ENCODE measurements at places on chromosomes 11 and 22.

- no peaks in the 10 kb centered on the region for H3K27me3 ChIP-seq
- peaks cover 1% of the 10 kb centered on the region for H3K36me3 ChIP-seq
- peak overlapping the region; percentile 28 for H3K27ac ChIP-seq
- no peak for DNase-seq
- peak overlapping the region; percentile 83 for H3K4me3 ChIP-seq
These were observed 860 bp downstream of the PRMT3 start for GRCh38 chr11:20388096-20389055.

GRCh38 chr11:117483372-117483771 is 155.7 kb downstream of the CEP164 start:
- H3K4me3 ChIP-seq = no peak overlapping the region
- DNase-seq = no peak
- H3K36me3 ChIP-seq = no peaks in the 10 kb centered on the region
- no peaks in the 10 kb centered on the region for H3K4me1 ChIP-seq
- H3K27me3 ChIP-seq = no peaks in the 10 kb centered on the region
- H3K27ac ChIP-seq = no peak overlapping the region

DNA sequence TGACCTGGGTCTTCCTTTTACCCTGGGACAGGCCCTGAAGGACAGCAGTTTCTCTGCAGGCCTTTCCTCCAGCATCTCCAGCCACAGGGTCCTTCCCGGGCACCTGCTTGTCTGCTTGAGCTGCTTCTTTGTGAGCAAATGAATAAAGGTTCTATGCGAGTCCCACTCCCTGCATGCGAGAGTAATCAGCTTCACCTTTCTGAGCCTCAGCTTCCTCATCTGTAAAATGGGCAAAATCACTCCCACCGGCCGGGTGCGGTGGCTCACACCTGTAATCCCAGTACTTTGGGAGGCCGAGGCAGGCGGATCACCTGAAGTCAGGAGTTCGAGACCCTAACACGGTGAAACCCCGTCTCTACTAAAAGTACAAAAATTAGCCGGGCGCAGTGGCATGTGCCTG is 31.1 kb downstream of the IFT27 start:
- H3K36me3 ChIP-seq = no peaks in the 10 kb centered on the region
- no peak overlapping the region for H3K27ac ChIP-seq
- no peaks in the 10 kb centered on the region for H3K4me1 ChIP-seq
- no peak for DNase-seq
- no peak overlapping the region for H3K4me3 ChIP-seq

GRCh38 chr11:117182551-117182935 is 4.0 kb downstream of the SIDT2 start:
- no peak for DNase-seq
- H3K27me3 ChIP-seq = no peaks in the 10 kb centered on the region
- peaks cover 25% of the 10 kb centered on the region for H3K36me3 ChIP-seq
- peak overlapping the region; percentile 11 for H3K4me3 ChIP-seq

DNA sequence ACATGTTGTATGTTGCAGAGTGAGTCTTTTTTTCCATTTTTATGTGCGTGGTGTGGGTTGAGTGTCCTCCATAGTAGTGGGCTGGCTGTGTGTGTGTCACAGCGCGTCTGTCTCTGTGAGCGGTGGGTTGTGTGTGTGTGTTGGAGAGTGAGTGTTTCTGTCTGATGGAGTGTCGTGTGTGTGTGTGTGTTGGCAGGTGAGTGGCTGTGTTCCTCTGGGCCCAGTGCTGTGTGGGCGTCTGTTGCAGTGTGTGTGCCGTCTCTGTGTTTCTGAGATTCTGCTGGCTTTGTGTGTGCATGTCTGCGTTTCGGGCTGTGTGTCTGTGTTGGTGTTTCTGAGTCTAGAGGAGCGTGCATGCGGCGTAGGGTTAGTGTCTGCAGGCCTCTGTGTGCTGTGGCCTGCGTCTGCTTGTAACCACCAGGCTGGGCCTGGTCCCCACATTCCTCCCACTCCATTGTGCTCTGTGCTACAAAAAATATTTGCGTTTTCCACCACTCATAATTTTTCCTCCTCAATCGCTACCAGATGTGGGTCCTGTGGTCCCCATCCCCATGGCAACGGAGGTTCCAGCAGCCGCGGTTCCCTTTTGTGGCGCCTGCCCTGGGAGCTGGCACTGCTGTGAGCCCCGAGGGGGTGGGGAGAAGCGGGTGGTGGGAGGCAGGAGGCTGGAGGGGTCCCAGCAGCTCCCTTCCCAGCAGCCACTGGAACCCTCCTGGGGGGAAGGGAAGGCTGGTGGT is 15.2 kb downstream of the SCARF2 start:
- H3K27ac ChIP-seq = no peak overlapping the region
- H3K4me1 ChIP-seq = peaks cover 4% of the 10 kb centered on the region
- peaks cover 20% of the 10 kb centered on the region for H3K36me3 ChIP-seq
- H3K4me3 ChIP-seq = no peak overlapping the region
- H3K27me3 ChIP-seq = no peaks in the 10 kb centered on the region
- no peak for DNase-seq

DNA sequence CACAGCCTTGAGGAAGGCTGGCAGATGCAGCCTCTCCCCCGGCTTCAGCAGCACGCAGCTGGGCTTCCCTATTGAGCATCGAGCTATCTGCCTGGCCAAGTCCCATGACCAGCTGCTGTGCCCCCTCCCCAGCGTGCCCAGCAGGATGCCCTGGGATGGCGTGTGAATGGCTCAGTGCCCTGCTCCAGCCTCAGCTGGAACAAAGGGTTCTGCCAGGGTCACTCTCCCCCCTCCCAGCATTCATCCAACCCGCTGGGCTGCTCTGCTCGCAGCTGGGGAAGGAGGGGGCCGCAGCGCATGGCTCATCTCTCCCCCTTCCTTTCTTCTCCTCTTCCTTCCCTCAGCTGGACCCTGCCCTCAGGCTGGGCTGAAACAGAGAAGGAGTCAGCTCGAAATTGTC is 14.5 kb downstream of the LRP4 start:
- H3K4me3 ChIP-seq = no peak overlapping the region
- no peaks in the 10 kb centered on the region for H3K27me3 ChIP-seq
- no peak for DNase-seq

DNA sequence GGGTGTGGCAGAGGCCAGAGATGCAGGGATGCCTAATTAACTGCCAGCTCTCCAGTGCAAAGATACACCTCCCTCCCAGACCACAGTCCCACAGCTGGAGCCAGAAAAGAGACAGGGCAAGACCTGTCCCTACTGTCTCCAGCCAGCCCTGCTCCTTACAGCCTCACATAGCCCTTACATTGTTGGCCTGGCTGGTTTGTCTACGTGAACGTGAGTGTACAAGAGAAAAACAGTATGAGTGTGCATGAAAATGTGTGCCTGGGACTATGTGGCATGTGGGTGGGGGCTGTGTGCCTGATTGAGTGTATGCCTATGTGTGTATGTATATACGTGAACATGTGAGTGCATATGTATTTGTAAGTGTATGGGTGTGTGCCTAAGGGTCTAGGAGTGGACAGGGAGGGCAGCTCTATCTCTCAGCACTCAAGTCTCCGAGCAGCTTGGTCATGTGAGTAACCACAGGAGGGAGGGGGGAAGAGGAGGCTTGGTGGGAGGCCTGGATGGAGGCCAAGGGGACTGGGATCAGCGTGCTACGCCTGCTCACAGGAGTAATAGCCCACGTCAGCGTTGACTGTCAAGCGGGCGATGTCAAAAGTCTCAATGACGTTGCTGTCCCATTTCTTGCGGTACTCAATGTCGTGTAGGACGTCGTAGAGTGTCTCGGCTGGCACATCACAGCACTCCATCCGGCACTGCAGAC is 6.6 kb upstream of the ARAP1 start:
- DNase-seq = no peak
- peaks cover 45% of the 10 kb centered on the region for H3K36me3 ChIP-seq
- no peaks in the 10 kb centered on the region for H3K4me1 ChIP-seq
- no peaks in the 10 kb centered on the region for H3K27me3 ChIP-seq
- H3K4me3 ChIP-seq = no peak overlapping the region
- H3K27ac ChIP-seq = no peak overlapping the region

GRCh38 chr11:29135504-29135903 is 881.3 kb downstream of the KCNA4 start:
- H3K4me1 ChIP-seq = no peaks in the 10 kb centered on the region
- H3K27ac ChIP-seq = no peak overlapping the region
- H3K4me3 ChIP-seq = no peak overlapping the region
- no peak for DNase-seq
- no peaks in the 10 kb centered on the region for H3K36me3 ChIP-seq

GRCh38 chr22:29155966-29156365 is 49.7 kb upstream of the EMID1 start:
- H3K36me3 ChIP-seq = no peaks in the 10 kb centered on the region
- no peaks in the 10 kb centered on the region for H3K27me3 ChIP-seq

DNA sequence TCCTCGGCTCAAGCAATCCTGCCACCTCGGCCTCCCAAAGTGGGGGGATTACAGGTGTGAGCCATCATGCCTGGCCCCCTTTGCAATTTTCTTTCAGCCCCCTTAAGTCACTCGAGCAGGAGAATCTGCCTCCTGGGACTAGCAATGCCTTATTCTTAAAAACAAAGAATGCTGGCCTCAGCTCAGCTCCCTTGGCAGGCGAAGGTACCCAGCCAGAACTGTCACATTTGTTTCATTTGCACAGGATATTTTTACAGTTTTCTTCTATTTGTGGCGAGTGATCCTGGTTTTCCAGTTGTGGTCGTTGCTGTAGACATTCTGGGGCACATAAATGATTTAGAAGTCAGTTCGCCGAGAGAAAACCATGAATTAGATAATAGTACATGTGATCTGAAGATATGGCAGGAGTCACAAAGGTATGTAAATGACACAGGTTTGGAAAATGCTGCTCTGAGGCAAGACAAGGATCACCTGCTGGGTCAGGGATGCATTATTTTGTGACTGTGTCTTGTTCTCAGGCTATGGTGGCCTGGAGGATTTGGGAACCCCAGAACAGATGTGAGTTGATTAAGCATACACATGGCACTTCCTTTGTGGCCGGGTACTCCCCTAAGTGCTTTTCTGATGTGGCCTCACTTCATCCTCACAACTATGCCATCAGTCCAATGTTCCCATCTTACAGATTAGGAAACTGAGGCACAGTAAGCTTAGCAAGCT is 51.2 kb upstream of the SLC22A12 start:
- H3K4me3 ChIP-seq = no peak overlapping the region
- H3K27ac ChIP-seq = no peak overlapping the region
- H3K4me1 ChIP-seq = no peaks in the 10 kb centered on the region
- no peaks in the 10 kb centered on the region for H3K27me3 ChIP-seq

GRCh38 chr11:88521799-88522201 is 184.3 kb upstream of the CTSC start:
- no peak for DNase-seq
- H3K4me3 ChIP-seq = no peak overlapping the region
- no peaks in the 10 kb centered on the region for H3K27me3 ChIP-seq
- H3K4me1 ChIP-seq = no peaks in the 10 kb centered on the region
- H3K27ac ChIP-seq = no peak overlapping the region

DNA sequence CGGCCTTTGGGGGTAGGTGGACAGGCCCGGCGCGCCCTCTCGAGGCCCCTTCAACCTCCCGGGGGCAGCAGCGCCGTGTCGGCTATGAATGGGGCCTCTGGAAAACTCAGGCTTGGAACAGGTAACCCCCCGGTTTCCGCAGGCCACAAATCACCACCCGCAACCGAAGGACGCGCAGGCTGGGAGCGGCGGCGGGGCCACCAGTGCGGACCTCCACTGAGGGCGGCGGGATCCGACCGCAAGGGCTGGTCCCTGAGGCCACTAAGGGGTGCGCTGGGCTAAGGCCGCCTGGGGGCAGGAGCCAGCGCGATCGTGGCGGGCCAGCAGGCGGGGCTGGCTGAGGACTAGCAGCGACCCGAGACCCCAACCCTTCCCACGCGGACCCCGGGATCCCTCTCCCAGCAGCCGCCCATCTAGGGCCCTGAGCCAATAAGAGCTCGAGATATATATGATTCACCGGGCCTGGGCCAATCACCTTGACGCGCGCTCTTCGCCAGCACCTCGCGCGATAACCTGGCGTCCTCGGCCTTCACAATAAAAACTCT is 609 bp upstream of the ATF4 start:
- H3K27me3 ChIP-seq = no peaks in the 10 kb centered on the region
- H3K27ac ChIP-seq = peak overlapping the region; percentile 91
- H3K36me3 ChIP-seq = peaks cover 46% of the 10 kb centered on the region
- peaks cover 11% of the 10 kb centered on the region for H3K4me1 ChIP-seq
- peak overlapping the region; percentile 87 for H3K4me3 ChIP-seq

DNA sequence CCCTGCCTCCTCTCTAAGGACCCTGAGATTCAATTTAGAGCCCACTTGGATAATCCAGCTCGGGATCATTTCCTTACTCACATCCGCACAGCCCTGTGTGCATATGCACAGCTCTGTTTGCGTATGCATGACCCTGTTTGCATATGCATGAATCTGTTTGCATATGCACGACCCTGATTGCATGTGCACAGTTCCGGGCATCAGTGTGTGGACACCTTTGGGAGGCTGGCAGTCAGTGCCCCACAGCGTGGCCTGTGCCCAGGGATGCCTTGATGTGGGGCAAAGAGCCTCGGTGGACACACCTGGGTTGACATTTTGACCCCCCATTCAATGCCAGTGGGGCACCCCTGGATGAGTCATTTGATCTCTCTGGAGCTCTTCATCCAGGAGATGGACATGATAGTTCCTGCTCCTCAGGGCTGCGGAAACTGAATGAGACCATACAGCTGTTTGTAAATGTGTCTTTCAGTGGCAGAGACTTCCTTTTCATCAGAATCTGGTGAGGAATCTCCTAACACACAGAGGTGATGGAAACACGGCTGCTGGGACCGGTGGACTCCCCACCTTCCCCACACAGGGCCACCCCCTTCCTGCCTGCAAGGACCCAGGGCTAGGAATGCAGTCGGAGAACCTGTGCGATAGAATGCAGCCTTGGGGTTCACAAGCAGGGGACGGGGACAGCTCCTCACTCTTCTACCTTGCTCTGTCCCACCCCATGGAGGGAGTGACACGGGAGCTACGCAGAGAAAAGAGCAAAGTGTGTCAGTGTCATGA is 41.2 kb downstream of the MYEOV start:
- no peaks in the 10 kb centered on the region for H3K27me3 ChIP-seq
- DNase-seq = no peak
- H3K27ac ChIP-seq = no peak overlapping the region
- no peaks in the 10 kb centered on the region for H3K4me1 ChIP-seq

GRCh38 chr11:18617688-18618341 is 16.3 kb downstream of the SPTY2D1 start:
- H3K36me3 ChIP-seq = peaks cover 15% of the 10 kb centered on the region
- H3K4me1 ChIP-seq = no peaks in the 10 kb centered on the region
- H3K27me3 ChIP-seq = no peaks in the 10 kb centered on the region

All from trophoblast cell (in vitro differentiated cells and primary cell).